ENCODE measurements at places on chromosomes 5 and 9.

DNA sequence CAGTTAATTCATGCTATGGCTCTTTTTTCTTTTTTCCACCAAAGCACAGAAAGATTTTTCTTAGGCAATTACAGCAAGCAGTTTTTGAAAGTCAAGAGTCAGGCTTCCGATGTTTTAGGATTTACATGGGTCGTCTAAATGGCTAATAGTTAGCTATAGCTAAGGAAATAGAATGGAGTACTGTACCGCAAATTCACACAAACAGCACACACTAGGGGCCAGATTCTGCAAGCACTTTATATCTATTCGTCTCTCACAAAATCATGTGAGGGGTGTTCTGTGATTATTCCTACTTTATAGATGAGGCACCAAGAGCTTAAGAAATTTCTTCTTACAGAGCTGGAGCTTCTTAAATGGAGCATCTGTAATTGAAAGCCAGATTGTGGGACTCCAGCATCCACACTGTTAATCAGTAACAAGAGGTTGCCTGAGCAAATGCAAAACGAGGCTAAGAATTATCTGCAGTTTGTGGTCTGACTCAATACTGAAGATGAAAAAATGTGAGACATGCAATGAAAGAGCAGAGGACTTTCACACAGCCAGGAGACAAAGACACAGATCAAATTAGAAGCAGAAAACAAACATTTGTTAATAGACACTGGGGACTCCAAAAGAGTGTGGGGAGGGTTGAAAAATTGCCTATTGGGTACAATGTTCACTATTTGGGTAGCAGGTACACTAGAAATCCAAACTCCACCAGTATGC is 62.7 kb upstream of the CTXN3 start:
- no peak for DNase-seq

DNA sequence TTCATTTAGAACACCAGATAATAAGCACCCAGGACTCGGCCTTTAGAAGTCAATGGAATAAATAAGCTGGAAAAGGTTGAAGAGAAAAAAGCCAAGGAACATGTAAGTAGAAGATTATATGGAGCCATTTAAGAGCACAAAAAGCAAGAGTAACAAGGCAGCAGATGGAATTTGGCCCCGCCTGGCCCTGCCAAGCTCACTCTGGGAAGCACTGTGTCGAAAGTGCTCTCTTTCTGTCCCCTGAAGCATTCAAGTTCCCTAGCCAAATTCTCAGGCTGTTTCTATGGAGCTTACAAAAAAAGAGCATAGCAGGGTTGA is 73.0 kb upstream of the GPR151 start:
- no peak for DNase-seq

DNA sequence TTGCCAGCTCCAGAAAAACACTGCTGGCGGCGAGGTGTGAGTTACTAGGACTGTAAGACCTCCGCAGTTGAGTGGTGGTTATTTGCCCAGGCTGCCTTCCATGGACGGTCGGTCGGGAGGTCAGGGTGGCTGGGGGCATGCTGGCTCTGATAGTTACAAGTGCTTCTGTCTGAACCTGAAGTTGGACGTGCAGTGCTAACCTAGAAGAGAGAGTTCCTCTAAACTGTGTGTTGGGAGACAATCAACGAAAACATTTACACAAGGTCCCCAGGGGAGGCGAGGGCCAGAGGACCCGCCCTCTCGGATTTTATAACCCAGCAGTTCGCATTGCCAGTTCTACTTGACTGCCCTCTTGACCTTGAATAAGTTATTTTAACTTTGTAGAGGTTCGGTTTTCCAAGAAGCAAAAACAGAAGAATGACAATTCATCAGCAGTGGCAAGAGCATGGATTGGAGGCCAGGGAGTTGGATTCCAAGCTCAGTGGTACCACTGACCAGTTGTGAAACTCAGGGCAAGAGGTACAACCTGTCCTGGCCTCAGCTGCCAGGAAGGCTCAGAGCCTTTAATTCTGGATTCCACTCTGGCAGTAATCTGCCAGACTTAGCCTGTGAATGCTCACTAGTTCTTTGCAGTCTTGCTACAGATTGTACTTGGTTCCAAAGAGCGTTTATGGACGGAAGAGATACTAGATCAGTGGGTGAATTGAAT is 28.7 kb upstream of the PDE8B start:
- DNase-seq: no peak

DNA sequence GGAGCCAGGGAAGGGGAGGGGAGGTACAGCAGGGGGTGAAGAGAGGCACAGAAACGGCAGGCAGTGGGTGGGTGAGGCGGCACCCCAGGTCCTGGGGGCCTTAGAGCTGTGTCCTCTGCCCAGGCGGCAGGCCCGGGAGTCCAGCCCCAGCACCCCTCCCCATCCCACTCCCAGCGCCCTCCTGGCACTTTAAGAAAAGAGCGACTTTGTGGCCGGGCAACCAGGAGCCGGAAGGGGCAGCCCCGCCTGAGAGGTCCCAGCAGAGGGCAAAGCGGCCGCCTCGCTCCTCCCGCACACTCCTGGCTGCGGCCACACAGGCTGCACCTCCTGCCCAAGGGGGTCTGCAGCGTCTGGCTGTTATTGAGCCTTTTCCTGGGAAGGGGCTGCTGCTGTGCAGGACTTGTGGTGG is 42.6 kb downstream of the NACC2 start:
- DNase-seq: no peak

DNA sequence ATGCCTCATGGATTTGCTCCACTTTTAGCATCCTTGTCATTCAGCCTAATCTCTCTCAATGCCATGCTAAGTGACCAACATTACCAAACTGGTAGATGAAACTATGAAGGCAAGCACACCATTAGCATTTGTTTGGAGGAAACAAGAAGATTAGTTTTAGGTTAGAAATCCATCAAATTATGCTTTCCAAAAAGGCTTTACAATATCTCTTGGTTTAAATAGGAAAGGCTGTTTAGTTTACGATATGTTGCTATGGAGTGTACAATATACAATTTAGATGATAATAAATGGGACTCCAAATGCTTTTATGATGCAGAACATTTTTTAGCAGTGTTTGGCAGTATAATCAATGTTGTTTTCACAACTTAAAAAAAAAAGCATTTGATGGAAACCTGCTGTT is 47.8 kb upstream of the CTXN3 start:
- DNase-seq: no peak

DNA sequence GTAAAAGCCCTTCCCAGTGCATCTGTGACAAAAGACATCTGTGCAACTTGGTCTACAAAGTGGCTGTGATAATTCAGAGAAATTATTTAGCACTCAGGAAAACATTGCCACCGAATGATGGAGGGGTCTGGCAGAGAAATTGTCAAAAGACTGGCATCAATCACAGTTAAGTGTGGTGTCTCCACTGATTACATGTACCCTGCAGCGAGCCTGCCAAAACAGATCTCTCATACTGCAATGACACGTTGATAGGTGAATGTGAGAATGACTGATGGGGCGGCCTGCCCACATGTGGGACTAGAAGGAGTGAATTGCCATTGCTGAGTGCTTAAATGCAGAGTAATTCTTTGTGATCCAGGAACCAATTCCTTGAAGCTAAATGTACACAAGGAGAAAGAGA is 136.4 kb upstream of the PCSK5 start:
- no peak for DNase-seq

GRCh38 chr9:2859776-2860379 is 16.0 kb upstream of the PUM3 start:
- DNase-seq: peak; percentile 54

- DNase-seq: no peak
These were observed 947.0 kb downstream of the NR2F1-AS1 start for GRCh38 chr5:92633875-92634487.

GRCh38 chr9:109557481-109557880 is 59.4 kb upstream of the PTPN3 start:
- no peak for DNase-seq

- peak; percentile 65 for DNase-seq
These were observed 215.7 kb downstream of the SEMA6A start for GRCh38 chr5:116358911-116359418.

DNA sequence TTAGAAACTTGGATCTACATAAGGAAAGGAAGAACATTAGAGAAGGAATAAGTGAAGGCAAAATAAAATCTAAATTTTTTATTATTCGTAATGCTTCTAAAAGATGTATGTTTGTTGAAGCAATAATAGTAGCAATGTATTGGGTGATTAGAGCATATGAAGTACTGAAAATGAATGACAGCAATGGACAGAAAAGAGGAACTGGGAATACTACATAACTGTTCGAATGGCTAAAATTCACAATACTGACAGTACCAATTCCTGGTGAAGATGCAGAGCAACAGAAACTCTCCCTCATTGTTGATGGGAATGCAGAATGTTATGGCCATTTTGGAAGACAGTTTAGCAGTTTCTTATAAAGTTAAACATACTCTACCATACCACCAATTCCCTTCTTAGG is 177.3 kb upstream of the SPEF2 start:
- no peak for DNase-seq

GRCh38 chr5:172806897-172807672 is 27.0 kb upstream of the ERGIC1 start:
- DNase-seq: peak; percentile 68

GRCh38 chr9:87787735-87788134 is 61.8 kb downstream of the CTSL start:
- no peak for DNase-seq

GRCh38 chr5:1396293-1396816 is 48.9 kb downstream of the SLC6A3 start:
- DNase-seq: no peak

DNA sequence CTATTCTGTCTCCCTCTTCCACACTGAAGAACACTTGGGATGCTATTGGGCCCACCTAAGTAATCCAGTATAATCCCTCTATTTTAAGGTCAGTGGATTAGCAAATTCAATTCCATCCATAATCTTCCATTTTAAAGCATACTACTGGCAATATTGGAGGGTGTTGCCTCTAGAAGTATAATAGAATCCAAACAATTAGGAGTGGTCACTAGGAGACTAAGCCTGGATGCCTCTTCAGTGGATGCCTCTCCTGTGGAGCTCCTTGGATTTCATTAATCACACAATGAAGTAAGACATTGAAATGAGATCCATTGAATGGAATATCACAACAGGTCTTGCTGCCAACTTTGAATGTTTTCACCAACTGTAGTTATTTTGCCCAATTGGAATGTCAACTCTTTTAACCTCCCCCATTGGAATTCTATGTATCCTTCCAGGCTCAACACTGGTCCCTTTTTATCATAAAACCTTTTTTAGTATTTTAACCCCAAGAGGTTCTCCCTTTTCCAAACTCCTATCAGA is 311.6 kb downstream of the PLK2 start:
- no peak for DNase-seq

DNA sequence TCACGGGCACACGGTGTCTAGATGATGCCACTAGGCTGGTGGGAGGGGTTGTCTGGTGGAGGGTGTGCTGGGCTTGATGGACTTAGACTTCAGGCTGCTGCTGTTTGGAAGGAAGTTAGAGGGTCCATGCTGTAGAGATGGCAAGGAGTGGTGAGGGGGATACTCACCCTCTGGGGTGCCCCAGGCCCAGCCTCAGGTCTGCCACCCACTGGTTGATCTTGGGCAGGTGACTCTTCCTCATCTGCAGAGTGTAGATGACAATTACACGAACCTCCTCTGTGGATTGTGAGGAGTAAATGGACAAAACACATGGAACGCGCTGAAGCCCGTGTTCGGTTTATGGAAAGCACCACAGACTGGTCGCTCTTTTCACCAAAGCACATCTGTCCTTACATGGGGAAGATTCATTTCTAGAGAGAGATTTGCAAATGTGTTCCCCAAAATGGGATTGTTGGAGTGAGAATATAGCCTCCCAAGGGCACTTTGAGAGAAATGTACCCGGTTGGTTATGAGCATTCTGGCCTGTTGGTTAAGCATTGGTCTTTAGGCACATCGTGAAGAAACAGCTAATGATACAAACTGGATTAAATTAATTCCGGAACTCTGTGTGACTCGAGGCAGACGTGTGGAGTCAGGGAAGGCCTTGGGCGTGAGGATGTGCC is 58.2 kb downstream of the ZNF618 start:
- no peak for DNase-seq

DNA sequence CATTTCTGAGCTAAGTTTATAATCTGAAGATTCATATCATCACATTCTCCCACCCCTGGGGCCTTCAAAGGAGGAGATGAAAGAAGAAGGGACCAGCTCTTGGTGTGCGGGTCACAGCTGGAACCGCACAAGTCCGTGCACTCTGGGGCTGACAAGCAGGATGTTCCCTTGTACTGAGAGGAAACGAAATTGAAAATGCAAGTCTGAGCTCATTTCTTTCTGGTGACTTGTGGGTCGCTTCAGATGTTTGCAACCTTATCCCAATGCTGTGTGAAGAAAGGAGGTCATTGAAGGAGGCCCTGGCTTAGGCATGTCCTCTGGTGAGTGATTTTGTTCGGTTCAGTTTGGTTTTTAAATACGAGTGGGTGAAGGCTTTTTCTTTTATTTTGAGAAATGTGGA is 59.6 kb downstream of the C9orf152 start:
- peak; percentile 89 for DNase-seq

- no peak for DNase-seq
These were observed 358.9 kb downstream of the ICE1 start for GRCh38 chr5:5781335-5781734.

GRCh38 chr5:25301836-25302235 is 657.1 kb upstream of the CDH10 start:
- no peak for DNase-seq

- no peak for DNase-seq
These were observed 16.4 kb downstream of the JADE2 start for GRCh38 chr5:134541736-134542376.

DNA sequence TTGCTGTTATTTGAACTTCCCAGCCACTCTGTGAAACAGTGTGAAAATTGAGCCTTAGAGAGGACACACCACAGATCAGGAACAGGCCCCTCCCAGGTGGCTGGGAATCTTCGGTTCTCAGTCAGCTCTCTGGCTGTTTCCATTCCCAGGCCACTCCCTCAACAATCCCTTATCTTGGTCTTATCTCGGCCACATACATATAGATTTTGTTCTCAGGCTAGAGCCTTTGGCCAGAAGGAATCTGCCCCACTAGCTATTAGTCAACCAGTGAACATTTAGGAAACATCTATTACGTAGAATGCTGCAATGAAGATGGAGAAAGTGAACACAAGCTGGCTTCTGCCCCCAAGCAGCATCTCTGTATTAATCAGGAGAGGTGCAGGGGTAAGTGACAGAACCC is 21.0 kb upstream of the WWC1 start:
- DNase-seq: no peak

DNA sequence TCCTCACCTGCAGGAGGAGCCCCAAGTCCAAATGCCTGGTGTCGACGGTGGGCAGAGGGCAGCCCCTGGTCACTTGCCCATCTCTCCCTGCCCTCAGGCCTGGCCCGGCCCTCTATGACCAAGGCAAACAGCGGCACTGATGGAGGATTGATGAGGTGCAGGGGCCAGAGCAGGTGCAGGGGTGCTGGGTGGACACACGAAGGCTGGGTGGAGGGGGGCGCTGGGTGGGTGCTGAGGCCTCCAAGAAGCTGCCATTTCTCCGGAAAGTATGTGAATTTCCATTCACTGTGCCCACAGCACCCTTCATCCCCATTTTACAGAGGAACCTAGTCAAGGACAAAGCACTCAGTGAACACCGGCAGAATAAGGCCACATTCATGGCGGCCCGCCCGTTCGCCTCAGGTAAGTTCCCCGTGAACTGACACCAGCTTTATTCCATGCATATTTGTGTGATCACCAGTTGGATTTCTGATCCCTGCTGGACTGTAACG is 143.8 kb upstream of the PPP1R26 start:
- no peak for DNase-seq

All from OCI-LY7 (cell line).